Caki2 (cell line): ENCODE measurements at places on chromosomes 6 and 20. TPM values are rescaled to one million over a fixed set of nuclear protein-coding genes. Genes with fewer than 3 reads are reported as not detected.

DNA sequence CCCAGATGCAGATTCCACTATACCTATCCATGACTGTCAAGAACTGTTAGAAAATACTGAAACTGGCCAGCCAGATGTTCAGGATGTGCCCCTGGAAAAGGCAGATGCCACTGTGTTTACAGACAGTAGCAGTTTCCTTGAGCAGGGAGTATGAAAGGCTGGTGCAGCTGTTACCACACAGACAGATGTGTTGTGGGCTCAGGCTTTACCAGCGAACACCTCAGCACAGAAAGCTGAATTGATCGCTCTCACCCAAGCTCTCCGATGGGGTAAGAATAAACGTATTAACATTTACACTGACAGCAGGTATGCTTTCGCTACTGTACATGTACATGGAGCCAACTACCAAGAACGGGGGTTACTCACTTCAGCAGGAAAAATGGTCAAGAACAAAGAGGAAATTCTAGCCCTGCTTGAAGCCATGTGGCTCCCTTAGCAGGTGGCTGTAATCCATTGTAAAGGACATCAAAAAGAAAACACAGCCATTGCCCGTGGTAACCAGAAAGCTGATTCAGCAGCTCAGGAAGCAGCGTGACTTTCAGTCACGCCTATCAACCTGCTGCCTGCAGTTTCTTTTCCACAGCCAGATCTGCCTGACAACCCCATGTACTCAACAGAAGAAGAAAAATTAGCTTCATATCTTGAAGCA, 459.7 kb upstream of the HTR1E start:
- DNase-seq, result no peak

DNA sequence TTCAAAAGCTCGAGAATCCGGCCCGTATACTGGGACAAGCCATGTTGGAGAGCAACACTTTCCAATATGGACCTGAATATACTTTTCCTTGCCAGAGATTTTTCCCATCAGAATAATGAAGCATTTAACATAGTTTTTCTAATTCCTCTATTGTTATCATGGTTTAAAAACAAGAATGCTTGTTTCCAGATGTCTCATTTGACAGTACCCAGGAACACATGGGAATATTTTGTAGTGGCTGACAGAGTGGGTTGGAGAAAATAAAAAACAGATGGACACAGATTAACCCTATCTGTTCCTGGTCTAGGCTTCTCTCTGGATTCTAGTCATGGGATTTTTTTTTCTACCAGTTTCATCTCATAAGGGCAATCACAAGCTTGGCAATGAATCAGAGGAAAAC, 164.8 kb upstream of the CEP162 start:
- DNase-seq, result no peak

Gene CCN5
- 39.7 and 55.7 TPM in 2 replicates for total RNA-seq

DNA sequence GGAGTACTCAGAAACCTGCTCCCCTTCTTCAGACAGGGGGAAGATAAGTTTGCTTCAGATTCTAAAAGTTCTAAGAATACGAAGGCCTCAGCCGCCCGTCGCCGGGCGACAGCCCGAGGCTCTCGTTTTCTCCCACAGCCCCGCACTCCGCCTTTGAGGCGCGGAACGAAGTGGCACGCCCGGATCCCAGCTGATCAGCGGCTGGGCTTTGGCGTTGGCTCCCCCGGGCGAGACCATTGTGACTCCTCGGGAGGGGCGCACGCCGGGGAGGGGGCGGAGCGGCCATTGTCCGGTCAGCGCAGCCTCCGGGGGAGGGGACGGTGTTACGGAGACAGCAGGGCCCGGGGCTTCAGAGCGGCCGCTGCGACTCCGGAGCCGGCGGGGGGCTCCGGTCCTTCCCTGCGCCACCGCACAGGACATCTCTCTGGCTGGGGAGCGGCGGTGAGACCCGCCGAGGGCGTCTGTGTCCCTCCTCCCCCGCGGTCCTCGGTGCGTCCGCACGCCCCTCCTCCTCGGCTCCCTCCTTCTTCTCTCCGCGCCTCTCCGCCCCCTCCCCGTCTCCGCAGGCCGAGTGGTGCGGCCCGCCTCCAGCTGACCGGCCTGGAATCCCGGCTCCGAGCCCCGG, at the start of gene ZFAND3:
TSS of gene ZFAND3 (plus strand) at position 551 of the 625 bp plus-strand sequence. CDS start 219 bp downstream, outside the sequence.
- peak; percentile 98 for DNase-seq

- DNase-seq, result no peak
Measured at GRCh38 chr6:123616942-123617341, 19.8 kb downstream of the TRDN start.

GRCh38 chr6:12343440-12344162, 53.4 kb downstream of the EDN1 start:
- peak; percentile 88 for DNase-seq

Gene BYSL
- total RNA-seq, result 139 and 161 TPM in 2 replicates

DNA sequence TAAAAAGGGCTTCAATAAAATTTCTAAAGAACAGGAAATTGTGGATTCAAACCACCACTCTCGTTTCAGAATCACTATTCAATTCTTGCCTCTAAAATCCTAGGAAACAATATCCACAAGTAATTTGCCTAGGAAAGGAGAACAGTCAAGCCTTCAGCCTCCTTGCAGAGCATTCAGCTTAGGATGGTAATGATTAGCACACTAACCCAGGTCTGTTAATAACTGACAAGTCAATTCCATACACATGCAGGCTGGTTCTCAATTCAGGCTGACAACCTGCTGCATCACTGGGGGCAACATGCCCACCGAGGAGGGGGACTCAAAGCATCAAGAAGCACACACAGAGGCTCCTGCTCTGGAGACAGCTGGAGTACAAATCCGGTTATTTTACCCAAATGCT, 57.6 kb downstream of the GMDS start:
- DNase-seq, result no peak

DNA sequence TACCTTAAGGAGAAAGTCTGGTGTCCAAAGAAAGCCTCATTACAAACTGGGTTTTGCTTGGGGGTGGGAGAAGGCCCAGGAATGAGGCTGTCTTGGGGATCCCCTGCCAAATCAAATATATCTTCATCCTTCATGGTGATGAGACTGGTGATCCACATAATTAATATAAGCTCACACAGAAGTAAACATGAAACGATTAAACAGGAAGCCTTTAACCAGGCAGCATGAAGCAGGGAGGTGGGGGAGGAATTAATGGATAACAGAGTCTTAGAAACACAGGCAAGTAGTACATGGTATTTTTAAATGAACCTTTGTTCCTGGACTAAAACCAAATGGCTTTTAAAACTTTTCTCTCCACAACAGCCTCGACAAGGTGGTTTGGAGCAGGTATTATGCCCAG, 437.5 kb downstream of the TFAP2A start:
- no peak for DNase-seq

- no peak for DNase-seq
Measured at GRCh38 chr6:113696960-113697359, 160.2 kb upstream of the MARCKS start.

Gene ZC2HC1B
- not detected in 2 replicates for total RNA-seq

Gene RIPPLY2
- not detected in 2 replicates for total RNA-seq

DNA sequence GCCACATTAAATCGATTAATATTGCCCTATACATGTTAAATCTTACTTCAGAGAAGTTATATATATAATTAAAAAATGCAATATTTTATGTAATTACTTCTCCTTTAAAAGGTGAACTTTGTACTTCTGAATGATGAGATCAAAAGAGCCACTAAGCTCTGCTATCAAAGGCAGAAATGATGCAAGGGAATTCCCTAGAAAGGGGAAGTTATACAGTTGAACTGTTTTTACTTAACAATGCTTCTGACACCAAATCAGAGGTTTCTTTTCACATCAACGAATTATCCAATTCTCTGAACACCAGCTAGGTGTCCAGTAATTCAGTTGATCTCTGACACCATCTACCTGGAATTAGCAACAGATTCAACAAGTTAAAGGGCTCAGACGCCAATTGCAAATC, 319.9 kb upstream of the TSHZ2 start:
- DNase-seq, result no peak
